ENCODE measurements at places on chromosomes 12 and 14. TPM values are rescaled to one million over a fixed set of nuclear protein-coding genes. Genes with fewer than 3 reads are reported as not detected.

DNA sequence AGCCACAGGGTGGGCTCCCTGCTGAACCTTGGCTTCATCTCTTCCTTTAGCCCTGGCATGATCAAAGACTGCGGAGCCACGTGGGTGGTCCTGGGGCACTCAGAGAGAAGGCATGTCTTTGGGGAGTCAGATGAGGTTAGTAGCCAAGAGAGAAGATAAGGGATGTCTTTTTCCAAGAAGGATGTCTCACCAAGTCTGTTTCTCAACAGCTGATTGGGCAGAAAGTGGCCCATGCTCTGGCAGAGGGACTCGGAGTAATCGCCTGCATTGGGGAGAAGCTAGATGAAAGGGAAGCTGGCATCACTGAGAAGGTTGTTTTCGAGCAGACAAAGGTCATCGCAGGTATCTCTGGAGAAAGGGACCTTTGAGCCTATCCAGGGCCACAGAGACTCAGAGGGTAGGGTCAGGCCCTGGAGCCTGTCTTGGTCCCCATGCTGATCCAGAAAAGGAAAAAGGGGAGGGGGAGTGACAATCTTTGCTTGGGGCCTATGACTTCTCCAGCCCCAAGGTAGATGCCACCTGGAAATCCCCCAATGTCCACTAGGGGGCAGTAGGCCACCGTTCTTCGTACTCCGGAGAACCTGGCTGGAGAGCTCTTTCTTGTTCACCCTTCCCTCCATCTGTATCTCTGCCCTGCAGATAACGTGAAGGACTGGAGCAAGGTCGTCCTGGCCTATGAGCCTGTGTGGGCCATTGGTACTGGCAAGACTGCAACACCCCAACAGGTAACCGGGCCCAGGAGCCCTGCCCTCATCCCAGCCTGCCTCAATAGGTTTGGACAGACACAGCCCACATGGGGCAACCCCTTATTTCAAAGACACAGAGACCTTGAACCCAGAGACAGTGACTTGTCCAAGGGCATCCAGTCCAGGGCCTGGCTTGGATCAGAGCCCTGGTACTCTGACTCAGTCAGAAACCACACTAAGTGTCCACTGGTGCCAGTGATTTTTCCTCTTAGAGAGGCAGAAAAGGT is 2.0 kb downstream of the TPI1 start:
- peak; percentile 89 for DNase-seq

P2RX2 gene
- total RNA-seq: not detected

GRCh38 chr14:22614240-22614799 is 16.2 kb downstream of the ABHD4 start:
- no peak for DNase-seq

KRT82 gene
- not detected for total RNA-seq

Data from CD4-positive, alpha-beta T cell (primary cell).